Omental fat pad (tissue), 4 donors: ENCODE measurements at places on chromosomes 2 and 18. TPM values are rescaled to one million over a fixed set of nuclear protein-coding genes. Genes with fewer than 3 reads are reported as not detected.

DNA sequence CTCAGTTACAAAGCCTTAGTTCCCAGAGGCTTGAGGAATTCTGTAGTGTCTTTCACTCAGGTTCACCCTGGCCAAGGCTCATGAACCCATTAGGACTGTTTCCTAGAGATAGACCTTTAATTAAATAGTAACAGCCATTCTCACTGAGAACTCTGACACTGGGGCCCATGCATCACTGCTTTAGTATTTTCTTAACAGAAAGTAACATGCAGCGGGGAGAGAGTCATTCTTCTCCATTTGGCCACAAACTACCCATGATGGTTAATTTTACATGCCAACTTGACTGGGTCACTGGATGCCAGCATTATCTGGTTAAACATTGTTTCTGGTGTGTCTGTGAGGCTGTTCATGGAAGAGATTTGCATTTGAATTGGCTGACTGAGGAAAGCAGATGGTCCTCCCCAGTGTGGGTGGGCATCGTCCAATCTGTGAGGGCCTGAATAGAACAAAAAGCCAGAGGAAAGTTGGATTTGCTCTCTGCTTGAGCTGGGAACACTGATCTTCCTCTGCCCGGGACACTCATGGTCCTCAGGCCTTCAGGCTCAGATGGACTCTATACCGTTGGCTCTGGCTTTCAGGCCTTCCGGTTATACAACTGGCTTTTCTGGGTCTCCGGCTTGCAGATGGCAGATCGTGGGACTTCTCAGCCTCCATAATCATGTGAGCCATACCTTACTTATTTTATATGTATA lies 5.6 kb upstream of the CPLX4 start:
- no peak for DNase-seq

DNA sequence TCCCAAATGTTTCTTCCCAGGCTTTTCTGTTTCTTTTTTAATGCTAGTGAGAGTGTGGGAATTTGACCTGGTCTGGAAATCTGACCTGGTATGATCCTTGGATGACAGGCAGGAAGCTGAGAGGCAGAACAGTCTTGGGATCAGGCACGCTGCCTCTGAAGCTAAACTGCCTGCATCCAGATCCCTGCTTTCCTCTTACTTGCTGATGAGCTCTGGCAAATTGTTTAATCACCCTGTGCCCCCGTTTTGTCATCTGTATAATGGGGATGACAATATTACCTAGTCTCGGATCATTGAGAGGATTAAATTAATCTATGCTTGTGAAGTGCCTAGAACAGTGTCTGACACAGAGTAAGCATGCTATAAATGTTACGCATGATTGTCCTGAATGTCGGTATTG lies 3.3 kb downstream of the KLHL23 start:
- DNase-seq, result no peak

DNA sequence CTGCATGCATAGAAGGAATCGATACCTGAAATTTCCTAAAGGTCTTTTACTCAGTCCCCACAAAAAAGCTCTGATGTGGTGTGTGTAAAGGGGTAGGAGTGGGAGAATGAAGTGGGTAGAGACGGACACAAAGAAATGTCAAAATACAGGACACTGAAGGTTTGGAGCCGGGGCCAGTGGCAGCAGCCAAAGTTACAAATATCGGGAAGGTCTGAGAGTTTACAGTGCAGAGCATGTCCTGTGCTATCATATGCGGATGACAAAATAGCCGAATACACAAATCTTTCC lies 89.9 kb upstream of the STON1 start:
- DNase-seq, result no peak

GRCh38 chr18:5982332-5982731 lies 87.0 kb upstream of the TMEM200C start:
- no peak for DNase-seq

DNA sequence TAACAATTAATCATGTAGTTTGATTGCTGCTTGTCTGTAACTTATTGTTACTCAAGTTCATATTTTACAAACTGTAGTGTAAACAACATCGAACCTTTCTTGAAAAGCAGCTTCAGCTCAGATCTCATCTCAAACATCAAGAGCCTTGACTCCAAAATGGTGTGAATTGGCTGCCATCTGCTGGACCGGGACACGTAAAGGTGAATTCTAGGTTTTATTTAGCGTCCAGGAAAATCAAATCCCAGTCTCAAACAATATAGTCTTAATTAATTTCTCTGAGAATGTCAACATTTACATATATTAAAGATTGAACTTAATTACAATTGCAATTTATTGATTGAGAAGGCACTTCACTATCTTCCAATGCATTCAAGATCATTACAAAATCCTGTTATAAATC lies 453.0 kb downstream of the GALR1 start:
- no peak for DNase-seq

The CCDC74B gene
- total RNA-seq, result 10.4 TPM
